Kidney (tissue), 22 donors: ENCODE measurements at places on chromosomes 1 and 21. TPM values are rescaled to one million over a fixed set of nuclear protein-coding genes. Genes with fewer than 3 reads are reported as not detected.

Gene FCMR
- total RNA-seq, result 16.7 TPM

Gene TRAF3IP3
- 16.4 TPM for total RNA-seq

Gene OR2AK2
- not detected for total RNA-seq

Gene GSTM5
- 4.2 TPM for total RNA-seq

Gene NUDT4B
- not detected for total RNA-seq

Gene F13B
- total RNA-seq, result not detected

Gene CRYBG2
- 2.2 TPM for total RNA-seq

Gene EDARADD
- total RNA-seq, result 0.82 TPM

Gene PROX1
- 6.6 TPM for total RNA-seq

Gene JAM2
- total RNA-seq, result 12.0 TPM

Gene LRRC53
- not detected for total RNA-seq

Gene ARHGEF16
- total RNA-seq, result 39.3 TPM

Gene HSPA6
- total RNA-seq, result 5.5 TPM

Gene LCE3D
- total RNA-seq, result not detected

Gene C1QC
- 287 TPM for total RNA-seq

Gene IL20
- total RNA-seq, result not detected

Gene ARHGEF2
- total RNA-seq, result 99.6 TPM
